CD4-positive, alpha-beta T cell treated with Interleukin-6 for 4 hours (primary cell): ENCODE measurements at places on chromosomes 7 and 10.

DNA sequence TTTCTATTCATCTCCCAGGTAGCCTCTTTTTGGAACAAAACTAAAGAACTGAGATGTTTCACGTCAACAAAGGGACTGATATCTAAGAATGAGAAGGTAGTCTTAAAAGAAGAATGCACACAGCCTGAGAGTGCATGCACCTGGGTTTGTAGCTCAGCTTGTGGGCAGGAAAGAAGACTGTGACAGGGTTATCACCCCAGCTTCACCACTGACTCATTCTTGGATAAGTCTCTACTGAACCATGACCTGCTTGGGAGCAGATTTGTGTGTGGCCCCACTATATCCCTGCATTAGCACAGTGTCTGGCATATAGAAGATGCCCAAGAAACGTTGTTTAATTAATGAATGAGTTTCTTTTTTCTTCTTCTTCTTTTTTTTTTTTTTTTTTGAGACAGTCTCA, 187.5 kb downstream of the GPAM start:
- no peak for DNase-seq

DNA sequence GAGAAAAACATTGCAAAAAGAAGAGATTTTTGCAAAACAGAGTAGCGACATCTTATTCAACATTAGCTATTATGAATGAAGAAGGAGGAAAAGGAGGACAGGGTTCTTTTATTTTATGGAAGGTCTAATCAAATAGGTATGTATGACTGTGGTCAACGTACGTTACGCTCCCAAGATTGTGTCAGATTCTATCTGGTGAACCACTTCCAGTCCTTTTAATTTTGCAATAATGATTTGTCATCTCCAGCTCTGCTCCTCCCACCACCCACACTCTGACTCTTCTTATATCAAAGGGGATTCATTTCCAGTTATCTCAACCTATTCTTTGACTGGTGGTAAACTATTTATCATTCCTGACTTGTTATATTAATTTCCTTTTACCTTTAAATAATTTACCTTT, 259.9 kb downstream of the CACNA2D1 start:
- DNase-seq: no peak

- DNase-seq: no peak
Measured at GRCh38 chr10:6969659-6970058, 389.6 kb upstream of the PRKCQ start.

- no peak for DNase-seq
Measured at GRCh38 chr10:123019941-123020703, 11.3 kb downstream of the ACADSB start.

DNA sequence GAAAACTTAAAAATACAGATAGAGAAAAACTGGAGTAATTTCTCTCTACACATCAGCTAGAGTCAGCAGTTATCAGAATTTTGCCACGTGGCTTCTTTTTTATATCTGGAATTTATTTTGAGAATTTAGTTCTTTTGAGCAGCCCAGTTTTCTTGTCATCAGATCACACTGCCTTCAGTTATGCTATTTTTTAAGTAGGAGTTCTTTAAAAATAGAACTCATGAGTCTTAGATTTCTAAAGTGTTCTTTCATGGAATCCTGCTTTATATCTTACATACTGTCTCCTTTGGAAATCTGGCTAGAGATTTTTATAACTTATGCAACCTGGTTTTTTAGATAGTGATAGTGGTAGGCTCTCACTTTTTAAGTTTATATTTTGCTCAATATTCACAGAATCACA, 24.2 kb downstream of the AGR2 start:
- DNase-seq: no peak

- no peak for DNase-seq
Measured at GRCh38 chr7:27211764-27212204, 11.9 kb upstream of the HOXA13 start.

- DNase-seq: no peak
Measured at GRCh38 chr10:52895059-52895458, 122.5 kb upstream of the MBL2 start.

- DNase-seq: no peak
Measured at GRCh38 chr7:139823959-139824521, 5.0 kb upstream of the TBXAS1 start.

DNA sequence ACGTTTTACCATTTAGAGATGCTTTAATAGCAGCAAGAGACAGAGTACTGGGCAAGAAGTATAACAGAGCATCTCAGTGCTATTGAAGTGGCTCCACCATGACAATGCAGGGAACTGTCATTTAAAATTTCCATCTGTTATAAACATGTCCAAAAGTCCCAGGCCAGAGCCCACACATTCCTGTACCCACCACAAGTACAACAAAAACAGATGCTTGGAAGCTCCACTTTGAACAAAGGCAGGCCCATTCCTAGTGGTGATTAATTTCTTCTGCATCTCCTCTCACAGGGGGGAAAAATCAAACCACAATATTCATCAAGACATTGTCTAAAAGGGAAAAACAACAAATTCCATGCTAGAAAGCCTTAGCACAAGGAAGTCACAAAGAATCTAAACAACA, 627.9 kb downstream of the PARD3 start:
- DNase-seq: no peak

DNA sequence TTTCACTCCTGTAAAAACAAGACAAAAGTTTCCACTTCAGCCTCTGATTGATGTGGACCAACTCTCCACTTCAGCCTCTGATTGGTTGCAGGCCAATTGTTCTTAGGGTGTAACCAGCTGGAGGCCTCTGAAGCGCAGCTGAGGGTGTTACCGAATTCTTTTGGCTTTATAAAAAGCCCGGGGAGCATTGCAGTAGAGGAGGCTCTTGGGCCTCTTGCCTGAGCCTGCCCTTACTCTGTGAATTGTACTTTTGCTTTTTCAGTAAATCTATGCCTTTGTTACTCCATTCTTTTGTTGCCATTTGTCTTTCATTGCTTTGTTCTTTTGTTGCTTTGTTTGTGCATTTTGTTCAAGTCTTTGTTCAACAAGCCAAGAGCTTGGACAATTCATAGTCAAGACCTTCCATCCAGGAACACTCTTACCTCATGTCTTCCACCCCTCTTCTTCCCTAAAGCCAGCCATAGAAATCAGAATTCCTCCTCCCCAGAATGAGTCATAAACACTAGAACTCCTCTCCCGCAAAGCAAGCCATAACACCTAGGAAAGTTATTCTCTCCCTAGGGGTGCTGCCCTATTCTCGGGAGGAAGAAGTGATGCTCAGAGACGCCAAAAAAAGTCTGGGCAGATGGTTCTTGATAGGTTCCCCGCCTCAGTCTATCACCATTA, 53.5 kb upstream of the ARMC3 start:
- no peak for DNase-seq

GRCh38 chr10:42896735-42897134, 114.1 kb downstream of the BMS1 start:
- DNase-seq: no peak

DNA sequence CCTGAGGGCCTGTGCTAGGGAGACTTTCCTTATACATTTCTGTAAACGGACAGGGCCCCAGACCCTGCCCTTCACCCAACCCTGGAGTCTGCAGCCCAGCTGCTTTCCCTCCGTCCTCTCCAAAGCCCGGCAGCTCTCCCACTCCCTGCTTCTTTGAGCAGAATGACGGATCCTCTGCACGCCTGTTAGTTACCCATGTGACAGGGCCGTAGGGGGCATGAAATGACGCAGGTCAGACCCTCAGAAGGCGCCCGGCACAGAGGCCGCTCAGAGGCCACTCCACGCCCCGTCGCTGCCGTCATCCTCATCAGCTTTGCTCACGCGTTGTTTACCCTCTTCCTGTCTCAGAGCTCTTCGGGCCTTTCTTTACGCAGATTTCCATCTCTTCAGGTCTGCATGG, 60.2 kb upstream of the MKRN1 start:
- no peak for DNase-seq

- no peak for DNase-seq
Measured at GRCh38 chr7:18558910-18559309, 63.4 kb downstream of the HDAC9 start.

DNA sequence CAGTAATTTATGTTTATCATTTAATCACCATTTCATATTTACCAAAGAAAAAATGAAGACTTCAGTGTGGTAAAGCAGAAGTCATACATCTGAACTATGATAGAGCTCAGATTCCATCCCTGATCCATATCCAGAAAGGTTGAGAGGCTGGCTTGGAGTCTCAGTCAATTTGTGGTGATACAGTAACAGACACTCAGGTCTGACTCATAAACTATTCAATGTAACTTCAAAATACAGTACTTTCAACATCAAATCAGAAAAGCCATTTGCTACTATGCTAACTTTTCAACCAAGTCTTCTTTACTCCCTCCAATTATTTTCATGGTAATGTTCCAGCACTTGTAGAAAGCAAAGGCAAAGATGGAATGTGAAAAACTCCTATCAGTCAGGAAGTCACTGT, 190.4 kb downstream of the HDAC9 start:
- DNase-seq: no peak

- DNase-seq: no peak
Measured at GRCh38 chr10:33523236-33523792, 188.8 kb upstream of the NRP1 start.

DNA sequence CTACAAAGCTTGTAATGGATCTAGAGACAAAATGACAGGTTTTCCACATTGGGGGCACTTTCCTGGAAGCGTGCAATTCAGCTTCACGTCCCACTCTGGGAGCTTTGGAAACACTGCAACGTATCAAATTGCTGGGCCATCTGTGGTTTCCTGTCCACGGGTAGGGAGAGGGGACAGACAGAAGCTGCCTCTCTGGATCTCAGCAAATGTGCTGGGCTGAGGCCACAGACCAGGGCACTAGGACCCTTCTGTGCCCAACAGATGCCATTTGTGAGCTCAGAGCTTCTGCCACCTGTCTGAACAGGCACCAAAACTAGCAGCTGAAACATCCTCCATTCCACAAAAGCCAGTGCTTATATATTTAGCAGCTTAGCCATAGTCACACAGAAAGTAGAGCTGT, 40.9 kb upstream of the FRMD4A start:
- DNase-seq: no peak

- no peak for DNase-seq
Measured at GRCh38 chr7:17934094-17934493, 6.2 kb downstream of the SNX13 start.

DNA sequence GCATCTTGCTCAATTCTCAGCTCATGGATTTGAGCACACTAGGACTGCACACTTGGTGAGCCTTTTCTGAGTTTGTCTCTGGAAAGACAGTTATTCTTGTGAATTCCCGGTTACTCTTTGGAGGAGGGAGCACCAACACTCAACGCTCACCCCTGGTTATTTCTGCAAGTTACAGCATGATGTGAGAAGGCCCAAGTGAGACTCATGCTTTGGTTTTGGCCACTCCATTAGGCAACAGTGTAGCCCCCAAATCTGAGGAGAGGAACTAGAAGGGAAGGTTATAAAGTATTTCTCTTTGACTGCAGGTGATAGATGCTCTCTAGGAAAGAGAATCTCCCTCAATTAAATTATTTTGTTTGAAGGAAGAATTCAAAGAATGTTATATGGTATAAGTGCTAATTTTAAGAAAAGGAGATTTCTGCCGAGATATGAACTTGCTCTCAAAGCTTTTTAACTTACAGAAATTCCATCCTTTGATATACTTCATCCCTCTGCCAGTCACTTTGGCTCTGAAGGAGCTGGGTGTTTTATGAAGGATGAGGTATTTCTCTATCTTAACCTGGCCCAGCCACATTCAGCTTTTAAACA, 183.4 kb downstream of the WNT2 start:
- no peak for DNase-seq

- no peak for DNase-seq
Measured at GRCh38 chr10:24396396-24396795, 187.5 kb downstream of the KIAA1217 start.

DNA sequence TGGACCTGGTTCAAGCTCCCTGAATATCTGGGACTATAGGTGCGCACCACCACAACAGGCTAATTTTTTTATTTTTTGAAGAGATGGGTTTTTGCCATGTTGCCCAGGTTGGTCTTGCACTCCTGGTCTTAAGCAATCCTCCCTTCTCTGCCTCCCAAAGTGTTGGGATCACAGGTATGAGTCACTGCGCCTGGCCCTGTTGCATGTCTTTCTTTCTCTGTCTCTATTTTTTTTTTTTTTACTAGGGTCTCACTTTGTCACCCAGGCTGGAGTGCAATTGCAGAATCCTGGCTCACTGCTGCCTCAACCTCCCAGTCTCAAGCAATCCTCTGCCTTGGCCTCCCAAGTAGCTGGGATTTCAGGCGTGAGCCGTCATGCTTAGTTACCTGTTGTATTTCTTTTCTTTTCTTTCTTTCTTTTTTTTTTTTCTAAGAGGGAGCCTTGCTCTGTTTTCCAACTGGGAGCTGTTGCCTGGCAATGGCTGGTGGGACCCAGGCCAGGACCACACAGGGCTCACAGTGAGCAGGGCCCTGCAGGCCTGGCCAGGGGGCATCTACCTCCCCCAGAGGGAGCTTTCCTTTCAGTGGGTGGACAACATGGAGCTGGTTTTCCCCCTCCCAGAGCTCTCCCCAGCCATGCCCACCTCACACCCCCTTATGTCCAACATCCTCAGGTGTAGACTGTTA, 6.0 kb downstream of the MYL7 start:
- DNase-seq: no peak

- DNase-seq: no peak
Measured at GRCh38 chr10:97795886-97796285, 24.1 kb upstream of the SFRP5 start.

GRCh38 chr7:32223071-32223650, 153.0 kb upstream of the PDE1C start:
- no peak for DNase-seq

DNA sequence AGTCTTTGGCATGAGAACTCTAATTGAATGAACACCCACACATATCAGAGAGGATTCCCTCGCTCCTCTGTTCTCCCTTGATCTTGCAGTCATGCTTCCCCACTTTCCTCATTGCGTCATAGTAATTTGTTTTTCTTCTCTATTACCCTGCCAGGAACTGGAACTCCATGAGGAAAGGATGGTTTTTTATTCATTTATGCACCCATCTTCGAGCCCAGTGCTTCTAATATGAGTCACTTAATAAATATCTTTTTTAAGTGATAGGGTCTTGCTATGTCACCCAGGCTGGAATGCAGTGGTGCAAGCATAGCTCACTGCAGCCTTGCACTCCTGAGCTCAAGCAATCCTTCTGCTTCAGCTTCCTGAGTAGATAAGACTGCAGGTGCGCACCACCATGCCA, 83.5 kb downstream of the OTUD1 start:
- no peak for DNase-seq

DNA sequence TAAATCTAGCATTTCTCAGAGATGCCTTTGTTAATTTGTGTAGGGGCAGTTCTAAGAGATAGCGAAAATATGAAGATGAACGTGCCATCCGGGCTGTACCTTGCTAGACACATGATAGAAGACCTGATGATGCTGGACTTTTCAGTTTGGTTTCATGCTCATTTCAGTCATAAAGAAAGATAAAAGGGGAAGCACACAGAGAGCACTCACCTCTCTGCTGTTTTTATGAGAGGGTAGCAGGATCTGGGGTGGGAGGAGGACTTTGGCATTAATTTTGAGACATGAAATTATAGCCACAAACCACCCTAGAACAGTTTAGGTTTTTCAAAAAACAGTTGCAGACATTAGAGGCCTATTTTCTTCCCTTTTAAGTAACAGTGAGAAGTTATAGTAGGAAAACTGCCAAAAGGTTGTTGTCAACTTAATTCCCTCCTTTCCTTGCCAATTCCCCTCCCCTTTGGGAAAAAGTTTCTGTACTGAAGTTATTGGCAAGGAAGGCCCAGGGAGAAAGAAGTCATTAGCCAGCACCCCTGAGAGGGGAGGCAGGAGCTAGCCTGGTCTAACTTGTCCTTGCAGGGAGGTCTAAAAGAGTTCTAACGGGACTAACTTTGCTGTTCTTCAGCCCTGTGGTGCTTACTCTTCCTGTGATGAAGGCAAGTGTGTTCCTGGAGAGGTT, 2.6 kb downstream of the ST7 start:
- no peak for DNase-seq
